Stimulated activated CD4-positive, alpha-beta T cell treated with anti-CD3 and anti-CD28 coated beads, TNF-alpha, amount 100 ng/mL, for 1 hour (primary cell): ENCODE measurements at places on chromosomes 16 and 17.

DNA sequence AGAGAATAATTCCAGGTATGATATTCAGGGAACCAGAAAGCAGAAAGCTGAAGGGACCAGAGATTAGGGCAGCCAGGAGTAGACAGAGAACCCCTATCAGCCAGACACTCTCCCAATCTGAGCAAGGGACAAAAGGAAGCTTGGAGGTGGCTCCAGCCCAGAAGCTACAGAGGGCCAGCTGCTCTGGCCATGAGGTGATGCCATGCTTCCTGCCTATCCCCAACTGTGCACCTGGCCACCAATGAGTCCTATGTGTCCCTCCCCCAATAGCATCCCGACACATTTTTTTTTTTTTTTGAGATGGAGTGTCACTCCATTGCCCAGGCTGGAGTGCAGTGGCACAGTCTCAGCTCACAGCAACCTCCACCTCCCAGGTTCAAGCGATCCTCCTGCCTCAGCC lies 30.0 kb downstream of the NSMCE1 start:
- no peak for DNase-seq

GRCh38 chr16:75423723-75424104 lies 9.6 kb downstream of the CFDP1 start:
- DNase-seq: no peak

DNA sequence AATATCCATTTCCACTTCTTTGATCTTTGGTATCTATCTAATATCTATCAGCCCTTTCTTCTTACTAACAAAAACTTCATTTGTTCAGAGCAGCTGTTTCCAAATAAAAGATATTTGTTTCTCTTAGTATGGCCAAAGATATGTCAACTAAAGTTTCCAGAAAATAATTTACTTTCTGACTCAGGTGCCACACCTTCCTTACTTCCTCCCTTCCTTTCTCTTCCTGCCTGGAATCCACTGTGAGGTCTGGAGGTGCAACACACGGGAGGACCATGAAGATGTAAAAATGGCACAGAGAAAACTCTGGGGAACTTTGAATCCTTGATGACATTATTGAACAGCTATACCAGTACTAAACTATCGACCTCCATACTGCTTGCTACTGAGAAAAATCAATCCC lies 14.0 kb downstream of the MED13 start:
- no peak for DNase-seq

DNA sequence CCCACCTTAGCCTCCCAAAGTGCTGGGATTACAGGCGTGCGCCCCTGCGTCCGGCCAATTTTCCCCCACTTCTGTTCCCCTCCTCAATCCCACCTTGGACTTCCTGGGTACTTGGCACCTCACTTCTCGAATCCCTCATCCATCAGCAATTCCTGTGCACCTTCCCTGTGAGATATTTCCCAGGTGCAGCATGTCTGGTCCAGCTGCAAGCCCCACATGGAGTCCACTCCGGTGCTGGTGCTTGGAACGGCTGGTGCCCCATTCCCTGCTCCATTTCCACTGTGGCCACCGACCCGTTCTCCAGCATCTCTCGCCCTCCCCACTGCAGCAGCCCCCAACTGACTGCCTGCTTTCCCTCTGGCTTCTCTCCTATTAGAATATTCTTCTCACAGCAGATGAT lies 35.3 kb downstream of the NOL11 start:
- no peak for DNase-seq

DNA sequence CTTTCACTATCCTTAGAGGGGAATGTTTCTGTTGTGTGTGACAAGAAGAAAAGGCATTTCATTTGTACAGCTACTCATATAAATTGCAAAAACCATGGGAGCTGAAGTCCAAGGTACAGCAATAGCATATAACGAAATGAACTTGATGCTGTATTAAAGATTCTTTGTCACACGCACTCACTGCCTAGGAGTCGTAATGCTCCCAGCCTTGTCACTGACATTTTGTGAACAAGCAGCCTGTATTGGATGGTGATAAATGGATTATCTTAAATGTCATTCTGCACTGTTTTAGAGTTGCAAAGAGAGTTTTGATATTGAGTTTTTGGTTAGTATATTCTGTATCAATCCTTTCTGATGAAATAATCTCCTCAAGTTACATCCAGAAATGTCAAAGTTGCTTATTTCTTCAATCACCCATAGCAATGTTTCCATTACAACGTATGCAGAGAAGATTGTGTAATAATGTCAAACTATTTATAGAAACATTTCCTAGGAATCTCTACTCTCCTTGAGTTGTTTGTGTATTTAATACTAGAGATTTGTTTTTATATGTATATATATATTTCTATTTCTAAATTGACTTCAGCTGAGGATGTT lies 270.6 kb downstream of the FTO start:
- no peak for DNase-seq

GRCh38 chr17:14337596-14338079 lies 36.8 kb downstream of the HS3ST3B1 start:
- DNase-seq: no peak

DNA sequence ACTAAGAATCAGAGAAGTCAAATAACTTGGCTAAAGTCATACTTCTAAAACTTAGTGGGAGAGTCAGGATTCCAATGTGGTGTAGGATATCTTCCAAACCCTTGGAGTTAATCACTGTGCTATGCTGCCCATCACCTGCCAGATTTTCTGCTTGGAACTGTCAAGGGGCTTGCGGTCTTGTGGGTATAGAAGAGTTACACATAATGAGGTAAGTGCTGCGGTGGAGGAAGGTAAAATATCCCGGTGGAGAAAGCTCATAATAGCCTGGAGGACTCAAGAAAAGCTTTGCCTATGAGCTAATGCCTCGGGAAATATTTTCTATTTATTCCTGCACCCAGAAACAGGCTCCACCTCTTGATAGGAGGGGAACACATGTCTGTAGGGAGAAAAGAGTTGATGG lies 195.6 kb downstream of the UTP18 start:
- DNase-seq: no peak

DNA sequence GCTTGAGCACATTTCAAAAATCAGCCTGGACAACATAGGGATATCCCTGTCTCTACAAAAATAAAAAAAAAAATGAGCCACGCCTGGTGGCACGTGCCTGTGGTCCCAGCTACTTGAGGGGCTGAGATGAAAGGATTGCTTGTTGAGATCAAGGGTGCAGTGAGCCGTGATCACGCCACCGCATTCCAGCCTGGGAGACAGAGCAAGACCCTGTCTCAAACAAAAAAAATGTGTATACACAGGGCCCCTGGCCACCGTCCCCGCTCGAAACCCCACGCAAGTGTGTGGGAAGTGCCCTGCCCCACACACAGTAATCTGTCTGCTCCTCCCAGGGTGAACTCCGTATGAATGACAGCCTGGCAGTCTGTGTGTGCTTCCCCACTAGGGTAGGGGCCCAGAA lies 93.0 kb upstream of the RPL38 start:
- no peak for DNase-seq

DNA sequence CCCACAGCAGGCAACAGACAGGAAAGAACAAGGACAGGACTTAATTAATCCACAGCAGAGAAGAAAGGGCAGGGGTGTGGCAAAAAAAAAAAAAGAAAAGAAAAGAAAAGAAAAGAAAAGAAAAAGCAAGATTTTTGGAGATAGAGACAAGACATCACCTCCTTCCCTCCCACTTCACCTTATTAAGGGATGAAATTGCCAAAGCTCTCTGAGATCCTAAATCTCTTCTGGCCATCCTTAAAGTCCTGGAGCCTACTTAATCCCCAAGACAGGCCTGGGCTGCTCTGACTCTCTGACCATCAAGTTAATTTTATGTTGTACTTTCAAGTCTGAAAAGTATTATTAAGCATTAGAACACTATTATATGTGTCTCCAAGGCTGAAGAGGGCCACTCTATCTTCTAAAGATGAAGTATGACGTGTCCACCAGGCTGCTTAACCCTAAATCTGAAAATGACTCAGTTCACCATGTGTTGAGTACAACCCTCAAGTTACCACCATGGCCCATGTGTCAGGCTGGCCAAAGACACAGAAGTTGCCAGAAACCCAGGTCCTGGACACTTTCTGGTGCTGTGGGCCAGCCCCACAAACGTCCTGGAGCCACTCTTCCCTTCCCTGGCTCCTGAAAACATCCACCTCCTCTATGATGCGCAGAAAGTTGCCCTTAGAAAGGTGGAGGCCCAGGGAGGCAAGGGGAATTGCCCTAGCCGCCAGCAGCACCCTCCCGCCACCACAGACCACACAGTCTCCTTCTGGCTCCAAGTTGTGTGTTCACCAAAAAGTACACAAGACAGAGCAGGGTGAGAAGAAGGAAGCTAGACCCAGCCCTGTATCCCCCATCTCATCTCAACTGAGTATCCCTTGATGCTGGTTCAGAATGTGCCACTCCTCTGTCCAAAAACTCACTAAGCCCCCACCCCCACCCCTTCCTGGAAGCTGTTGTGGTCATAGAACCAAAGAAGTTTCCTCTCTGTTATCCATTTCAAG lies 2.7 kb downstream of the SOCS1 start:
- DNase-seq: no peak

DNA sequence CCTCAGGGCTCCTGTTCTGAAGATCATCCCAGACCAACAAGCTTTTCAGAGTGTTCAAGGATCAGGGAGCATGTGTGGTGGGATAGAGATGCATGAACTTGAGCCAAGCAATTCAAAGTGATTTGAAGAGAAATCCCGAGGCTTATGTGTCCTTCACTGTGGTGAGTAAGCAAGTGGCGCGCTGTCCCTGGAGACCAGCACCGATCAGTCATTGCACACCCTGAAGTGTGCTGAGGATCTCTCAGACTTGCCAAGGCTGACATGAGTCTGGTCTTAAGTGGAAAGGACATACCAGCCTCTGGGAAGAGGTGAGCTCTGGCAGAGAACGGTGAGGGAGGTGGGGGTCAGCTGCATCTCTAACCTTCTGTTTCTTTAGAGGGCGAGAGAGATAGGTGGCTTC lies 43.8 kb upstream of the CDH13 start:
- no peak for DNase-seq

- DNase-seq: no peak
Measured at GRCh38 chr17:38753071-38753506, 548 bp downstream of the PSMB3 start.

- DNase-seq: no peak
Measured at GRCh38 chr17:47935961-47936360, 5.4 kb upstream of the PNPO start.

DNA sequence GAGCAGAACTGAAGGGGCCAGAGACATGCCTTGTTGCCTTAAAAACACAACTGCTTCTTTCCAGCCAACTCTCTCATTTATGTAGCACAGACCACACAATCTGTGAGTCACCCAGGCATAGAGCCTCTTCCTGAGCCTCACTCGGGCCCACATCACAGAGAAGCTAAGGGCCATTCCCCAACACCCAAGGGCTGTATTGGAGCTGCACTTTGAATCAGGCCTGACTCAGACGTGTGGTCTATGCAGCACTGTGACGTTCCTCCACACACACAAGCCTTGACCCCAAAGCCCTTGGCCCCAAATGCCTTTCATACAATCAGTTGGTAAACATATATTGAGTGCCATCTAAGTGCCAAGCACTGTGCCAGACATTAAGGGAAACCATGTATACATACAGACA lies 308.9 kb upstream of the DYNLRB2 start:
- DNase-seq: no peak

- no peak for DNase-seq
Measured at GRCh38 chr17:79919164-79919585, 79.9 kb upstream of the CBX4 start.

DNA sequence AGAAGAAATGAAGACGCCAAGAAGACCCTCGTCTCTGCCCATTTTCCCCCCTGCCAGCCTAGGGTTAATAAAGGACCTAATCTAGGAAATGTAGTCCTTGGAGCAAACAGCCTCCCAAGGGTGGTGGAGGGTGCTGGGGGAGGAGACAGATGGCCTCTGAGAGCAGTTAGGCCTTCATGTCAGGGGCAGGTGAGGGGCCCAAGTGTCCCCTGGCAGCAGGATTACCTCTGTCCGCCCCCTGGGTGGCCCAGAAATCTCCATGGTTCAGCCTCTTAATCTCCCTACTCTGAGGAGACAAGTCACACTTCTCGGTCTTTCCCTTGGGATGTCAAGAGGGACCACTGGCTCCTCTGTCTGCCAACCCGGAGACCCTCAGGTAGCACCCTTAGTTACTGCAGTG lies 365.4 kb upstream of the TNRC6C start:
- DNase-seq: no peak

- no peak for DNase-seq
Measured at GRCh38 chr17:80109066-80109660, 7.8 kb downstream of the GAA start.

- DNase-seq: no peak
Measured at GRCh38 chr16:86555704-86556075, 655 bp upstream of the MTHFSD start.

DNA sequence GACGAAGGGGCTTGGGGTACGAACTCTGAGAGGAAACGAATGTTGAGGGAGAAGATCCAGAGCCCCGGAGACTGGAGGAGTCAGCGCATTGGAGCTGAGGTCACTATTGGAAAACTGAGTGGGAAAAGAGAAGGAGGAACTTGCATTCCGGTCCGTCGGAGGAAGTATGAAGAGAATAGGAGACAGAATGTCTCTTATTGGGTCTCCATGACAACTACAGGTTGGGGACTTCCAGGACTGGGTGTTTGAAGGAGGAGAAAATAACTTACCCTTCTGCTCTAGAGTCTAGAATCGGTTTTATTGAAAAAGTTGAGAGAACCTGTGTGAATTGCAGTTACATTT lies 537 bp downstream of the GOSR1 start:
- no peak for DNase-seq
